ENCODE measurements at places on chromosomes 6 and 20.
A peak's percentile ranks its signal among the peaks of the same experiment; 100 is the strongest.

DNA sequence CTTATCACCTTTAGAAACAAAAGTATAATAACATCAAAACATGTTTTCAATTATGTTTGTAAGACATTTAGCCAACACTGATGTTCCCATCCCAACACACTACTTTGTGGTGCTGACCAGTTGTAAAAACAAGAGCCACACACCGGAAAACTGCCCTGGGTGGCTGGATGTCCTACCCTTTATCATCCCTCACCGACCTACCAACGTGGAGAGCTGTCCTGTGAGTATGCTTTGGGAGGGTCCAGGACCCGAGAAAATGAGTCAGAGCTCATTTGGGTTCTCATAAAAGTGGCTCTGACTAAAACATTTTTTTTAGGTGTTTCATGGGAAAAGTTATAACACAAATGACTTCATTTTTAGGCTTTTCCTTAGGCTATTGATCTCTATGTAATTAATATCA, 29.3 kb upstream of the CTAGE9 start:
- no peak for DNase-seq

- no peak for DNase-seq
These were observed 138.5 kb upstream of the SOX4 start for GRCh38 chr6:21455071-21455470.

DNA sequence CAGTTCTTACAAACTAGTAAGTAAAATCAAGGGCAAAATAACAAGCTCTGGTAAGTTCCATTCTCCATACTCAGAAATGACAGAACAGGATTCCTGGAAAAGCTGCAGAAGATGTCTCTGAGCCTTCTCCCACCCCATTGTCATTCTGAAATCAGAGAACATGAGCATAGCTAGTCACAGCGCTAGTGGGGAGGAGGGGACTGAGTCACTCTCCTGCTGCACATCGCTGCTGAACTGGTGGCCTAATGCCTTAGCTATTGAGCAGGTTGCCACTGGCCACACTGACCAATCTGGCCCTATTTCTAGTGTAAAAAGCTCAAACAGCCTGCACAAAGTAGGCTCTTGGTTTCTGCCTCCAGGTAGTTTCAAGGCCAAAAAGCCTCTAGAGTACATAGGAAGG, 26.1 kb upstream of the RIPPLY2 start:
- no peak for DNase-seq

DNA sequence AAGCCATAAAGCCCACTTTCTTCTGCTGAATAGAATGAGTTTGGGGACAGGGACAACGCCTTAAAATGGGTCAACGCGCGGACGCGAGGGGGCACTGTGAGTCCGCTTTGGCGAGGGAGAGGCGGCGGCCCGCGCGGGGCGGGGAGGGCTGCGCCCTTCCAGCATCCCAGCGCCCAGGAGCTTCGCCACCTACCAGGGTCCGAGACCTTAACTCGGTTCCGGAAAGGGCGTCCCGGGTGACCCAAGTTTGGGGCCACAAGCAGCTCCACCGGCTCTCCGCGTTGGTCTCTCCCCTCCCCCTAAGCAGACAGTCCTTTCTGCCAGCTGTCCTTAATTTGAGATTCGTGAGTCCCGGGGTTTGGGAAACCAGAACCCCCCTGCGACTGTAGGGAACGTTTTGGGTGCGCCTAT, 1.8 kb upstream of the SAMD5 start:
- DNase-seq = peak; percentile 56

DNA sequence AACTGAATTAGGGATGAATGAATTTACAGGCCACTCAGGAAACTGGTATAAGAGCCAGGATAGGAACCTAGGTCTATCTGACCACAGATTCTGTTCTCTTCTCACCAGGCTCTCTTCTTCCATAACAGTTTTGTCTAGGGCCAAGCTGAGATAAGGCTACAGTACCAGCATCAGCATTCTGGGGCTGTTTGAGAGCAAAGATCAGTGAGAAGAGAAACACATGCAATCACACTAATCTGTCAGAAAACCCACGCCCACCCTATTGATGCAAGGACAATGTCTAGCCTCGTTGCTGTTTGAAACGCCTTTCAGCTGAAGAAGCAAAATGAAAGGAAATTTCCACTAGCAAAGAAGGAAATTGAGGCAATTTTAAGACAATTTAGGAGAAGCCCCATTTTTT, 137.7 kb downstream of the LCA5 start:
- DNase-seq = no peak

DNA sequence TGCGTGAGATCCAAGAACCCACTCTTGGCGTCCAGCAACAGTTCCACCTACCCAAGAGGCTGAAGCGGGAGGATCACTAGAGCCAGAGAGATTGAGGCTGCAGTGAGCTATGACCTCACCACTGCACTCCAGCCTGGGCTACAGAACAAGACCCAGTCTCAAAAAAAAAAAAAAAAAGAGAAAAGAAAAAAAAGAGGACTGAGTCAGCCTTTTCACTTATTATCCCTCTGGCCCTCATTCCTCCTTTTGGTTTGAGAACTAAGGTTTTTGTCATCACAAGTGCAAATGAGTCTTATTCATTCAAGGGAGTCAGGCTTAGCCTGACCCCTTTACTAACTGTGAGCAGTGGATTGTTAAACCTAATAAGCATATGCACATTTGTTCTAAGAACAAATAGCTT, 37.9 kb upstream of the JARID2 start:
- no peak for DNase-seq

- no peak for DNase-seq
These were observed 210.8 kb upstream of the EXOC2 start for GRCh38 chr6:903761-904160.

- DNase-seq = no peak
These were observed 388.0 kb downstream of the GJA1 start for GRCh38 chr6:121823437-121823851.

- DNase-seq = no peak
These were observed 109.6 kb downstream of the ALDH8A1 start for GRCh38 chr6:134840086-134840867.

- DNase-seq = no peak
These were observed 1035.3 kb upstream of the GJE1 start for GRCh38 chr6:141097471-141097870.

DNA sequence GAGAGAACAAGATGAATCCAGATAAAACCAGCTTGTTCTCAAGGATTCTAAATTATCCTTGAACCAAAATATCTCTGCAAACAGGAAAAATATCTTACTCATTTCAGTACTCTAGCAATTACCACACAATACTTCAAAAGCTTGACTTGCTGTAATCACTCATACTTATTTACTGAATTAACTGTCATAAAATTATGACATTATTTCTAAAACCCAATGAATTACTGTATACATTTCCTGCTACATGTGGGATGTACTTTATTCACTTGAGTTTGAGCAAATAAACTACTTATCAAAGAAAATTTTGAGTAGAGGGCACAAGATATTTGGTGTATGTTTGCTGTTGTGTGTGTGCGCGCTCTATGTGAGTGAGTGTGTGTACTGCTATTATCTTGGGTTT, 9.7 kb downstream of the EIF2S2 start:
- DNase-seq = no peak

DNA sequence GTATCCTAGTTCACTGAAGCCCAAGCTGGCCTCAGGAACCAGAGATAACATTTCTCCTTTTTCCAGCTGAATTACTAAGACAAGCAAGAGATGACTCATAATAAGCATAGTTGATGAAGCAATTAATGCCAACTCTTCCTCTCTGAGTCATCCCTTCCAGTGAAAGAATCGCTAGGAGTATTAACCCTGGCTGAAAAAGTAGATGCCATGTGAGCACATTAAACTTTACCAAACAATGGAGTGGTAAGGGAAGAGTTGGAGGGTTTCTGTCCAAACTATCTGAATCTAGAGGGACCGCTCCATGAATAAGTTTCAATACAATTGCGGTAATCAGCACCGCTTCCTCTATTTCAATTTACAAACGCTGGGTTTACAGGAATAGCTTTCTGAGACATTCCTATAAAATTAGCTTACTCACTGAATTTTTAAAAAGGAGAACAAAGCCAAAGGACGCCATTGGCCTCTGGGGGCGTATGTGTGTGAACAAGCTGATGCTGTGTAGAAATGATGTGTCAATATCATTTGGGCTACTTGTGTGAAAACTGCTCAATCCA, 48.3 kb downstream of the ATXN1 start:
- DNase-seq = no peak

DNA sequence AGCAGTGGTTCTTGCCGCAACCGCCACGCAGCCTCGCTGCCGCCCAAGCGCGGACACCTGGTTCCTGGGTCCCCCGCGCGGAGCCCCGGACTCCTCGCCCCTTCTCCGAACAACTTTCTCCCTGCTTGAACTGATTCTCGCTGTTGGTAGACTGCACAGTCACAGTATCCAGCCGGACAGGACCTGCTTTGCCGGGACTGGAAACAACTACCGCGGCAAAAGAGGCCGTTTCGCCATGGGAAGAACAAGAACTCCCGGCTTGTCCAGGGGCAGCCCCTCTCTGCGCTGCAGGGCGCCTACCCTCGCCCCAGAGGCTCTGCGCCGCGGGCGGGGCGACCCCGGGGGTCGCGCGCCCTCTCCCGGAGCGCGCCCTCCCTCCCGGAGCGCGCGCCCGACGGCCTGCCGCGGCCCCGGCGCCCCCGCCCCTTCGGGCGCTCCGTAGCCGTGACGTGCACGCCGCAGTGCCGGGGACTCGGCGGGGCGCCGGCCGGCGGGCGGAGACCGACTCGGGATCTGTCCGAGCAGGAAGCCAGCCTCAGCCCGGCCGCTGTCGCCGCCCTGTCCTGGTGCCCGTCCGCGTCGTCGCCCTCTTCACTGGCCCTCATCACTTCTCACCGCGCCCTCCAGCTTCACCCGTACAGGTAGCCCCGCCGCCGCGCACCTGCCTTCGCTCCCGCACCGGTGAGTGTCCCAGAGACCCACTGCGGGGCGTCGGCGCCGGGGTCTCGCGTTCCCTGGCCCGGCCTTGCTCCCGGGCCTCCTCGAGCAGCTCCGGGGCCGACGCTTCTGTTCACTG, at the start of gene MYO6:
MYO6 (plus strand) TSS at position 497 of the 796 bp plus-strand sequence. CDS start 68,309 bp downstream, outside the sequence.
- peak; percentile 55 for DNase-seq

DNA sequence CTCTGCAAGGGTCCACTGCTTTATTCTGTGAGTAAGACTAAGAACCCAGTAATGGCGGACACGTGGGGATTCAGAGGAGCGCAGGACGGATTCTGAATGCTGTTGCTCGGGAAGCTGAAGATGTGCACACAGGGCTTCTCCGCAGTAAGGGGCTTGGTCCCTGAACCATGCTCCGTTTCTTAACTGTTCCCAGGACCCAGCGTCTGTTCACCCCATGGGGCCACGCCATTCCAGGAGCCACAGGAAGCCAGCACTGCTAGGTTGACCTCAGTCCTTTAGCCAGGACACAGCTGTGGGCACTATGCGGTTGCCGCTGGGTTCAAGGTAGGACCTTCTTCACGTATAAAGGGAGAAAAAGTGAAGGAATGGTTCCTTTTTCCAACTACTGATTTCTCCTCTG, 59.8 kb downstream of the IRF4 start:
- DNase-seq = no peak

- DNase-seq = no peak
These were observed 73.7 kb downstream of the PRND start for GRCh38 chr20:4795394-4795793.

DNA sequence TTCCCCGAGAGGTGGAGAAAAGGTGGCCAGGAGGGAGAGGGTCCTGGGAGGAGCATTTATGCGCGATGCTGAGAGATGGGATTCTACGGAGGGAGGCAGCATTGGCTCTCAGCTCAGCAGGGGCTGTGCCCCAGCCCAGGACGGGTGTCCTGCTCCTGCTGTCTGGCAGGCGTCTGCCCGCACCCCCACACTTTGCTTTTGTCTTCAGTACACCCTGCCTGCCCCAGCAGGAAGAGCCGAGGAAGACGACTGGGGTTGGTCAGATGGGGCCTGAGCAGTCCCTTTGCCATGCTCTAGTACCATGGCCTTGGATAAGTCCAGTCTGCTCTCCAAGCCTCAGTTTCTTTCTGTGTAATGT, 68.5 kb downstream of the TCP11 start:
- no peak for DNase-seq

- no peak for DNase-seq
These were observed 44.3 kb downstream of the PDYN start for GRCh38 chr20:1949347-1950100.

- peak; percentile 12 for DNase-seq
These were observed 40.8 kb upstream of the GFOD1 start for GRCh38 chr6:13528232-13528631.

GRCh38 chr6:130027948-130028347, 9.6 kb downstream of the L3MBTL3 start:
- no peak for DNase-seq

DNA sequence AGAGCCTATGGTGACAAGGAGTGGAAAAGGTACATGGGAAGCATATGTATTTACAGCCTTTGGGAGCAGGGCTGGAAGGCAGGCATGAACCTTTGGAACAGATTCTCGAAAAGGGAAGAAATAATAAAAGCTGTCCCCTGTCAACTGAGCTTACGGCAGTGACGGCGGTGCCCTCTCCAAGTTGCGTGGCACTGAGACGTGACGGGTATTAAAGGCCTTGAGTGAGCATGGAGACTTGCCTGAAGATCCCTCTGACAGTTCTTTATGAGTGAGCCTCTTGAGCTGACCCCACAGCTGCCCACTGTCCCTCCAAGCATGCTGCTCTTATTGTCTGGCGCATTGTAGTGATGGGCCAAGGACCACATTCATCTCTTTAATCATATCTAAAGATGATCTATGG, 388.5 kb downstream of the ZFAND3 start:
- no peak for DNase-seq

DNA sequence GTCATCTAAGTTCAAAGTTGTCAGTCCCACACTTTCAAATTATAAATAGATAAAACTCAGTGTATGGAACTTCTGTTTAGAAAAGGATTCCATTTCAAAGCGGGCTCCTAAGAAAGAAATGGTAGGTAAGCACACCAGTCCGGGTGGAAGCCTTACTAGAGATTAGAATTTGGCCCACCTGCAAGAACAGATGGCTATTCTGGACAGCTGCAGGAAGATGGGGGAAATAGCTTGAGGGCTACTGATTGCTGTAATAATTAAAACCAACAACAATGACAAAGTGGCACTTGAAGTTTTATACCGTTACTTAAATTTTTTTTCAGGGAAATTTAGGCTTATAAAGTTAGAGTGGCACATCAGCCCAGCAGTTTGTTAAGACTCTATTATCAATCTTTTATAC, 83.3 kb downstream of the HIVEP2 start:
- DNase-seq = peak; percentile 8

DNA sequence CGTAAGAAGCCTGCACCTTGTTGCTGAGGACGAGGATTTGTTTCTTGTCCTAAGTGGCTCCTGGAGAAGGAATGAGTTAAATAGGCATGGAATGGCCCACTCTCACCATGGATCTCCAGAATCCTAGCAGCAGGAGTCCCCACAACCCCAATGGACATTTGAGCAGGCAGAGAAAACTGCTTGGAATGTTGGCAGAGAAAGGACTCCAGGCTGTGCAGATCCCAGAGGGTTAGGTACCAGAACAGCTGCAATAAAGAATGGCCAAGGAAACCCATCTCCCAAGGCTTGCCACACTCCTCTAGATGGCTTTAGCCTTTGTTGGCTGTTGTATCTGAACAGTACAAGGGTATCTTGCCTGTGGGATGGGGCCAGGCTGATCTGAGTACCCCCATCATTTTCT, 1415.7 kb upstream of the ADGRB3 start:
- no peak for DNase-seq
